ENCODE measurements at places on chromosomes 1 and 21.

DNA sequence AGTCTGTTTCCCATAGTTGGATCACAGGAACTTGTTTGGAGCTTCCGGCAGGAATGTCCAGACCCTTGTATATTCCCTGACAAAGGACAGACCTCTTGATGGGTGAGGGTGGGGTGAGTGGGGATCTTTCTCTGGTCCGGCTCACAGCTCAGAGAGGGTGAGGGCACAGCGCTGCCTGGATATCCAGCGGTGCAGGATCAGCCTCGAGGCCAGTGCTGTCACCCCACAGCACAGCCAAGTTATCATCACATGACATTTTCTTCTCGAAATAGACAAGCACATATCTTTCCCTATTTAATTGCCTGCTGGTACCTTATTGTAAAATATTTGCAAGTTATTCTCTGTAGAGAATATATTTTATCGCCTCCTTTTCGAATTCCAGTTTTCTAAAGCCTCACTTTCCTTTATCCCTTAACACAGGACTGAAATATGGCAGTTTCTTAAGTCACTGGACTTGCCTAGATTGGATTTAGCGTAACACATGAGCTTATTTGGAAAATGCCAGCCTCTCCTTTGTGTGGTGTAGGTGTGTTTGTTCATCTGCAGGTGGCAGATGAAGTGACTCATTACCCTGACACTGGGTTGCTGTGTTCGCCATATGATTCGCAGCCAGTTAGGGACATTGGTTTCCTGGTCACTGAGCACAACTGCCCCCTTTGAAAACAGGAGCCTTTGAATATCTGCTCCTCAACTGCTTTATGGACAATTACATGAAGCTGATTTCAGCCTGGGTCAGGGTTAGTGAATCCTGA is 21.4 kb downstream of the CLIC6 start:
- peak; percentile 73 for DNase-seq

GRCh38 chr1:98923667-98924066 is 81.0 kb downstream of the PLPPR5 start:
- DNase-seq = peak; percentile 55

GRCh38 chr1:202684716-202685115 is 25.5 kb downstream of the SYT2 start:
- no peak for DNase-seq

DNA sequence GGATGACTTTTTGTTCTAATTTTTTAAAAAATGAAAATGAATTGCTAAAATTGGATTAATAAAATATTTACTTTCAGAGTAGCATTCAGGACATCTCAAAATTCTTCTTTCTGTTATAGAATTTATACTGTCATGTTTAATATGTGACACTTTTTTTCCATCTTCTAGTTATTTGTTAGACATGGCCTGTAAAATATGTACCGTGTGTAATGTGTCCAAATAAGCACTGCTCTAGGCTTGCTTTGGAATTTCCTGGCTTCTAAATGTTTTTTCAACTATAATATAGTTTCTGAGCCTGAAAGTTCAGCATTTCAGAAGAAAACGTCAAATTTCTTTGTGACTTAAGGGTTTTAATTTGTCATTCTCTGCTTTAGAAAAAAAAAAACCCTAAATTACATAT is 243.6 kb downstream of the DNM3 start:
- DNase-seq = no peak

GRCh38 chr1:147808025-147808424 is 47.6 kb upstream of the GJA5 start:
- peak; percentile 32 for DNase-seq

DNA sequence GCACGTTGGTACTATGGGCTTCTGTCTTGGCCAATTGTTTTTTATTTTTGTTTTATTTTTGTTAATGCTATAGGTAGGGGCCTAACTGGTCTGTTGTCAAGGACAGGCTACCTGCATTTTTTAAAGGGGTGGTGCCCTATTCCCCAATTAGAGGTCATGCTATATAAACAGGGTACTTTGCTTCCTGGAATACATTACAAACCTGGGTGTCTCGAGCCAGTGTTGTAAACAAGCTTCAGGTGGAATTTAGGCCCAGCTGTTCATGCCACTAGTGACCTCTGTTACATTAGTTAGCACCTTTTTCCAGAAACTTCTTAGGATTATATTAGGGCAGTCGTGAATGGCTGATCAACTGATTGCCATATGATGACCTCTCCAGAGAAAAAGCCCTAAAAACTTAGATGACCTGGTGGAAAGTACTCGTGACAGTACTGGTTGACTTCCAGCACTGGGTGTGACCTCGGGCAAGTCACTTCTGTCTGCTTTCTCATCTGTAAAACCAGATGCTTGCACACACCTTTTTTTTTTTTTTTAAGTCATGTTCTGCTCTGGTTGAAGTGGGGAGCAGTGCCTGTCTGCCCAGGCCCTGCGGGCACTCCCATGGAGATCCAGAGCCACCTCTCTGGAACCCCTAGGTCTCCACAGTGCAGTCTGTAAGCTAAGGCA is 46.5 kb downstream of the ELK4 start:
- no peak for DNase-seq

DNA sequence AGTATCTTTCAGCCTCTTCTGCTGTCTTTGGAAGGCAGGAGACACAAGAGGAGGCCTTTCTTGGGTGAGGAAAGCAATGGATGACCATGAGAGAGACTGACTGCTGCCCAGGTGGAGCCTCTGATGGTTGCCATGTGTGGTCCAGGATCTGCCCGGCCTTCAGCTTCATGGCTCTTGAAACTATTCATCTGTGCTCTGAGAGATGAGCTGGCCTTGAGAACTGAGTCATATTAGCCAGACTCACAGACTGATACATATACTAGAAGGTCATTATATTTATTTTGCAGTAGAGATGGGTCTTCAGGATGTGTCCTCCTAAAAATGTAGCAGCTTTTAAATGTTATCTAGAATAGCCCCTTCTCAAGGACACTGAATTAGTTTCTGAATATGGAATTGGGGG is 33.7 kb downstream of the PTGFRN start:
- peak; percentile 55 for DNase-seq

DNA sequence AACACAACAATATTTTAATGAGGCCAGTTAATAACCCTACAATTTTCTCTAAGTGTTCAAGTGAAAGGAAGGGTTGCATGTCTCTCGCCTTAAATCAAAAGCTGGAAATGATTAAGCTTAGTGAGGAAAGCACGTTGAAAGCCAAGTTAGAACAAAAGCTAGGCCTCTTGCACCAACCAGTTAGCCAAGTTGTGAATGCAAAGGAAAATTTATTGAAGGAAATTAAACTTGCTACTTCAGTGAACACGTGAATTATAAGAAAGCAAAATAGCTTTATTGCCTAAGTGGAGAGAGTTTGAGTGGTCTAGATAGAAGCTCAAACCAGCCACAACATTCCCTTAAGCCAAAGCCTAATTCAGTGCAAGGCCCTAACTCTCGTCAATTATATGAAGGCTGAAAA is 135.6 kb downstream of the DUSP10 start:
- DNase-seq = peak; percentile 8

DNA sequence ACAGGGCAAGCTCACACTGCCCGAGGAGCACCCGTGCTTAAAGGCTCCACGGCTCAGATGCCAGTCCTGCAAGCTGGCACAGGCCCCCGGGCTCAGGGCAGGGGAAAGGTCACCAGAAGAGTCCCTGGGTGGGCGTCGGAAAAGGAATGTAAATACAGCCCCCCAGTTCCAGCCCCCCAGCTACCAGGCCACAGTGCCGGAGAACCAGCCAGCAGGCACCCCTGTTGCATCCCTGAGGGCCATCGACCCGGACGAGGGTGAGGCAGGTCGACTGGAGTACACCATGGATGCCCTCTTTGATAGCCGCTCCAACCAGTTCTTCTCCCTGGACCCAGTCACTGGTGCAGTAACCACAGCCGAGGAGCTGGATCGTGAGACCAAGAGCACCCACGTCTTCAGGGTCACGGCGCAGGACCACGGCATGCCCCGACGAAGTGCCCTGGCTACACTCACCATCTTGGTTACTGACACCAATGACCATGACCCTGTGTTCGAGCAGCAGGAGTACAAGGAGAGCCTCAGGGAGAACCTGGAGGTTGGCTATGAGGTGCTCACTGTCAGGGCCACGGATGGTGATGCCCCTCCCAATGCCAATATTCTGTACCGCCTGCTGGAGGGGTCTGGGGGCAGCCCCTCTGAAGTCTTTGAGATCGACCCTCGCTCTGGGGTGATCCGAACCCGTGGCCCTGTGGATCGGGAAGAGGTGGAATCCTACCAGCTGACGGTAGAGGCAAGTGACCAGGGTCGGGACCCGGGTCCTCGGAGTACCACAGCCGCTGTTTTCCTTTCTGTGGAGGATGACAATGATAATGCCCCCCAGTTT is 1.3 kb downstream of the CELSR2 start:
- DNase-seq = no peak

- no peak for DNase-seq
Measured at GRCh38 chr1:56257726-56258125, 321.6 kb downstream of the PLPP3 start.

- no peak for DNase-seq
Measured at GRCh38 chr1:211381481-211382181, 55.0 kb downstream of the TRAF5 start.

- DNase-seq = no peak
Measured at GRCh38 chr1:83909687-83910086, 89.2 kb downstream of the TTLL7 start.

DNA sequence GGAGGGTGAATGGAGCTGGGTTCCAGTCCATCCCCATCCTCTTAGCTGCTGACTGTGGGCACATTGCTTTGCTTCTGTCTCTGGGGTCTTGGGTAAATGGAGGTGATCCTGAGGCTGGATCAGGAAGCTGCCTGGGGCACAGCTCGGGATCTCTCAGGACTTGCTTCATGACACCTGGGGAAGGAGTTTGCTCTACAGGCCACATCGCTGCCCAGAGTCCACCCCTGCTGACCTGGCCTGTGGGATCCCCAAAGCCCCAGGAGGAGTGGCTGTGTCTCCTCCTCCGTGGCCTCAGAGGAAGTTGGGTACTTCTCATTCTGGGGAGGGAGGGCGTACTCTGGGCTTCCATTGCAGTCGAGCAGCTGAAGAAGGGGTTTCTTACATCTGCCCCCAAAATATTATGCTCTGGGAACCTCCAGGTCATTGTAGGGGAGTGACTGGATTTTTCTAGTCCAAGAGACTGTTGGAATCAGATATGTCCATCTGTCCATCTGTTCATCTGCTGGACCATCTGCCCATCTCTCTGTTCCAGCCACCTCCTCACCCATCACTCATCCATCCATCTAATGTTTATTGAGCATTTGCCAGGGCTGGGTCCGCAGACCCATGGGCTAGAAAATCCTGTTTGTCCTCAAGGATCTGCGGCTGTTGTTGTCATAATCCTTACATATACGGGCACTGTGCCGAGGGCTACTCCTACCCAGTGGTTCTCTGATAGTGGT is 45.9 kb downstream of the ARHGEF10L start:
- DNase-seq = no peak

- no peak for DNase-seq
Measured at GRCh38 chr1:56550138-56550858, 29.1 kb downstream of the PLPP3 start.

GRCh38 chr1:182056601-182057366 is 4.7 kb downstream of the ZNF648 start:
- no peak for DNase-seq

GRCh38 chr1:114126261-114127095 is 27.2 kb downstream of the SYT6 start:
- DNase-seq = no peak

- DNase-seq = peak; percentile 19
Measured at GRCh38 chr21:45556645-45557615, 14.7 kb upstream of the SLC19A1 start.

- no peak for DNase-seq
Measured at GRCh38 chr1:114078116-114078515, 75.6 kb downstream of the SYT6 start.

- DNase-seq = peak; percentile 96
Measured at GRCh38 chr1:2451741-2452140, 24.3 kb upstream of the PLCH2 start.

DNA sequence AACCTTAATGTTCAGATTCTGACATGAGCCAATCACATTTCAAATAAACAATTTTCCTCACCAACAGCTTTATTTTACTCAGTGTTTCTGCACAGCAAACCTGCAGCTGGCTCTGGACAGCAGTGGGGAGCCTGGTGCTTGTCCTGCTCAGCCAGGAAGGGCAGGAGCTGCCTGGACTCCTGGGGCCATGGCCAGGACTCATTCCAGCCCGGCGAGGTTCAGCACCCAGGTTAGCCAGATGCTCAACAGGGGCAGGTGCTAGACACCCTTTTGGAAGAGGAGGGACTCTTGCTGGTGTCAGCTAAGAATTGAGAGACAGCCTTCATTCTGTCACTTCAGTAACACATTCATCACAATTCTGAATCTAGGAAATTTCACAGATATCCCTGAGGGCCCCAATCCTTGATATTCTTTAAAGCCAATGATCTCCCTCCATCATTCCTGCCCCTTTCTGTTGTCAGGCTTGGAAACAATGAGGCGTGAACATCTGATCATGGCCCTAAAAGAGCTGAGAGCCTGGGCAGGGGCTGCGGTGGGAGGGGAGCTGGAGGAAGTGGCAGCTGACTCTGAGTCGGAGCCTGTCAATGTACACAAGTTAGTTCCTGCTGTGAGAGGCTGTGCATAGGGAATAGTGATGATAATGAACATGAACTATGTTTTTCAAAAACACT is 251.3 kb downstream of the SDCCAG8 start:
- peak; percentile 23 for DNase-seq

DNA sequence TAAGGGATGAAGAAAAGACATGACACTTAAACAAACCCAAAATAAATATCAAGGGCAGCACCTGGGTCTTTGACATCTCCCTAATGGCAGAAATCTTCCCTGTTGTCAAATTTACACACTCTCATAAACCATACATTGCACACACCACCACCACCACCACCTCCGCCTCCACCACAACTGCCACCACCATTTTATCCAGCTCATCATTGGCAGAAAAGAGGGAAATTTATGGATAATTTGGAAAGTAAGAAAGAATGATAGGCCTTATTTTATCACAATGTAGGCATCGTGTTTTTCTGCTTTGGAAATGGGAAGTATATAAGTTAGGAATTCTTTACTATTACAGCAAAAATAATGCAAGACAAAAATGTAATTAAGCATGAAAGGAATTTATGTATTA is 27.3 kb upstream of the RGS13 start:
- DNase-seq = no peak

GRCh38 chr1:111203681-111204200 is 3.3 kb upstream of the DENND2D start:
- peak; percentile 62 for DNase-seq

DNA sequence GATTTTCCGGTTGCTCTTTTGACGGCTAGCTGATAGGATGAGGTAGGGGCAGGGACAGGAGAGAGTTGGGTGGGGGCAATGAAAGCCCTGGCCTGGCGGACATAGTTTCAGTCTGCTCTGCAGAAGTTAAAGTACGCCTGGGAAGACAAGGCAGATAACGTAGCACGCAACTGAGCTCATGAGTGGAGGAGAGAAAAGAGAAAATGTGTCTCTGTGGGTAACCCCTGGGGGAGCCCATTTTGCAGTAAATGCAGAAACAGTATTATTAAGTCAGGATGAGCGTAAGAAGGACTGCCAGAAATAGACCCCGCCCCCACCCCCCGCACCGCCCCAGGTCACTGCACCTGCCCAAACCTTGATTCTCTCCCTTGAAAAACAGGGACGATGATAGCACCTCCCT is 51.7 kb upstream of the TARBP1 start:
- DNase-seq = no peak

Measured in epithelial cell of esophagus (primary cell).